ENCODE measurements at places on chromosomes 16 and 17. TPM values are rescaled to one million over a fixed set of nuclear protein-coding genes. Genes with fewer than 3 reads are reported as not detected.
A peak's percentile ranks its signal among the peaks of the same experiment; 100 is the strongest.

CDR2L gene
- 31.0 TPM for total RNA-seq

- H3K27ac ChIP-seq, result no peak overlapping the region
- H3K4me1 ChIP-seq, result peaks cover 12% of the 10 kb centered on the region
- H3K36me3 ChIP-seq, result peaks cover 19% of the 10 kb centered on the region
- no peak overlapping the region for H3K4me3 ChIP-seq
- no peaks in the 10 kb centered on the region for H3K27me3 ChIP-seq
Observed at GRCh38 chr16:15865742-15866141, 8.9 kb upstream of the MYH11 start.

- H3K27ac ChIP-seq, result no peak overlapping the region
- peaks cover 4% of the 10 kb centered on the region for H3K36me3 ChIP-seq
- no peak for DNase-seq
- H3K4me3 ChIP-seq, result no peak overlapping the region
Observed at GRCh38 chr16:585351-585750, 4.5 kb upstream of the RAB40C start.

- no peak overlapping the region for H3K27ac ChIP-seq
- DNase-seq, result no peak
- no peaks in the 10 kb centered on the region for H3K36me3 ChIP-seq
- peaks cover 13% of the 10 kb centered on the region for H3K4me1 ChIP-seq
Observed at GRCh38 chr16:85090873-85091521, 21.3 kb downstream of the CIBAR2 start.

ADGRG1 gene
- 0.46 TPM for total RNA-seq

- no peaks in the 10 kb centered on the region for H3K27me3 ChIP-seq
- no peaks in the 10 kb centered on the region for H3K36me3 ChIP-seq
- DNase-seq, result no peak
- H3K4me3 ChIP-seq, result no peak overlapping the region
- H3K4me1 ChIP-seq, result no peaks in the 10 kb centered on the region
- H3K27ac ChIP-seq, result no peak overlapping the region
Observed at GRCh38 chr16:79412783-79413225, 187.7 kb downstream of the MAF start.

DNA sequence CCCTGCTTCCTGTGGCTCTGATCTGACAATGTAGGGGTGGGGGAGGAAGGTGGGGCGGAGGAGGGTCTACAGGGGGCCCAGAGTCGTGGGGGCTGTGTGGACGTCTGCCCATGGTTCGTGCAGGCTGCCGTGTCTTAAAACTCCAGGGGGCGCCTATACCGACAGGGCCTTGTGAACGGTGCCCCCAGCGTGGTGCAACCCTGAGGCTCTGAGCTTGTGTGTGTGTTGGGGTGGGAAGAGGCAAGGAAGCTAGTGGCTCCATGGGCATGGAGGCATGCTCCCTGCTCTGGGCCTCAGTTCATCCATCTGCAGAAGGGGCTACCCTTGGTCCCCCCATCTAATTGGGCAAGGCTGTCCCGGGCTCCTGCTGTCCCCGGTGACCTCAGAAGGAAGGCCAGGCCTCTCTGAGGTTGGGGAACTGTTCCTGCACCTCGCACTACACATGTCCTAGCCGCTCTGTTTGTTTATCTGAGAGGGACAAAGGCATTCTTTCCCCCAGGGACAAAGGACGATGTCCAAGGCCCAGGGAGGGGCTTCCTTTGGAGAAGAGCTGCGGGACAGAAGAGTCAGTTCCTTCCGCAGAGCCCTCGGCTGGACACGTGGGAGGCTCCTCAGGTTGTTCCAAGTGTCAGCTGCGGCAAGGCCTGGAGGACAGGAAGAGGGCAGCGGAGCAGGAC lies 13.5 kb downstream of the CA4 start:
- no peak for DNase-seq
- H3K36me3 ChIP-seq, result no peaks in the 10 kb centered on the region
- H3K27ac ChIP-seq, result no peak overlapping the region
- peaks cover 24% of the 10 kb centered on the region for H3K4me1 ChIP-seq
- no peak overlapping the region for H3K4me3 ChIP-seq

GRCh38 chr17:60902399-60902798 lies 224.7 kb downstream of the BCAS3 start:
- peak overlapping the region; percentile 68 for H3K27ac ChIP-seq
- H3K36me3 ChIP-seq, result peaks cover 7% of the 10 kb centered on the region
- no peak for DNase-seq

DNA sequence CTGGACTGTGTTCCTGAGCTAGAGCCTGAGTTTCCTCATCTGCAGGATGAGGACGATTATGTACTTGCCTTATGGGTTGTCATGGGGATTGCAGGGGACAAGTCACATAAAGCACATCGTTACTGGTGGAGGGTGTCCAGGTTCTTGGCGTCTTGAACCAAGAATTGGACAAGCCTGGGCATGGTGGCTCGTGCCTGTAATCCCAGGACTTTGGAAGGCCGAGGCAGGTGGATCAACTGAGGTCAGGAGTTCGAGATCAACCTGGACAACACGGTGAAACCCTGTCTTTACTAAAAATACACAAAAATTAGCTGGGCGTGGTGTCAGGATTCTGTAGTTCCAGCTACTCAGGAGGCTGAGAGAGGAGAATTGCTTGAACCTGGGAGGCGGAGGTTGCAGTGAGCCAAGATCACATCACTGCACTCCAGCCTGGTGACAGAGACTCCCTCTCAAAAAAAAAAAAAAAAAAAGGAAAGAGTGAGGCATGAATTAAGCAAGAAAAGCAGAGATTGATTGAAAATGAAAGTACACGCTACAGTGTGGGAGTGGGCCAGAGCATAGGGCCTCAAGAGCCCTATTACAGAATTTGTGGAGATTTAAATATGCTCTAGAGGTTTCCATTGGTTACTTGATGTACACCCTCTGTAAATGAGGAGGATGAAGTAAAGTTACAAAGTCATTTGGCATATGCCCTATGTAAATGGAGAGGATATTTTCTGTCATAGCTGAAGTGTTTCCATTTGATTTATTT lies 30.7 kb downstream of the ADGRG5 start:
- H3K27ac ChIP-seq, result no peak overlapping the region
- H3K27me3 ChIP-seq, result peaks cover 21% of the 10 kb centered on the region
- DNase-seq, result no peak
- peaks cover 7% of the 10 kb centered on the region for H3K4me1 ChIP-seq

DNA sequence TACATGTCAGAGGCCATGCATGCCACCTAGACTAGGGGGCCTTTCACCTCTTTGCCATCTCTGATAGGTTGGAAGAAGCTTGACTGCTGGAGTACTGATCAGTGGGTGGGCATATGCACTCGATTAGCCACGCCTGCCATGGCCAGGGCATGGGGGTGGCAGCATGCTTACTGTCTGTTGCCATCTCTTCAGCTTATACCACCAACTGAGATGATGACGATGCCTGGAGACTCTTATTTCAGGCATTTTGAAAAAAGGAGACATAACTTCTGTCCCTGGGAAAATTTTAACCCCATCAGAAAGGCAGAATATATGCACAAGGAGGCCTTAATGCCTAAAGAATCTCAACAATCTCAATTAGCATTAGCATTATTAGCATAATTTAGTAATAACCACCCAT lies 60.8 kb downstream of the MSI2 start:
- DNase-seq, result no peak
- H3K36me3 ChIP-seq, result no peaks in the 10 kb centered on the region
- H3K4me1 ChIP-seq, result no peaks in the 10 kb centered on the region
- no peak overlapping the region for H3K4me3 ChIP-seq

DNA sequence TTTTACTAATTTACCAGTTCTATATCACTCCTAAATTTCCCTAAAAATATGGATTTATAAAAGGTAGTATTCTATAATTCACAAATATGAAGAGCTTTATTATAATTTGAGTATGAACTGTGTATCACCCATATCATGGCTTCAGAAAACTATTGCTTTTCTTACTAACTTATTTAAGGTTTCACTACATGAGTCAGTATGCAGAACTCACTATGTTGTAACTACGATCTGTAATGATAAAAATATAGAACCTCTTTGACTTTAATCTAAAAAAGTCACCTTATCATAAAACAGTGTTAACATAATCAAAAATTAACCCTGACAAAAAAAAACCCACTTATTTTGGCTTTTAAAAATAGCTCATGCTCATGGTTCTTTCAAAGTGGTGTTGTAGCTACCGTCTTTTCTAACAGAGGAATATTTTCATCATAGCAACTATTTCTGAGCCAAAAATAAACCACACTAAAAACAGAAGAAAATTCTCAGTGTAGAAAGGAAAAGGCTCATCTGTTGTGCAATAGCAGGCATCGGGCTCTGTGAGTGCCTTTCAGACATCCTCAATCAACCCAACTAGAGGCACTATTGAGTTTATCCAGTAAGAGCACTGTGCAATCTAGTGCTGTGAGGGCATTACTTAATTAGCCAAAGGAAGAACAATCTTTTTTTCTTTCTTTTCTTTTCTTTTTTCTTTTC lies 42.1 kb downstream of the ITGAM start:
- H3K27ac ChIP-seq, result no peak overlapping the region
- no peaks in the 10 kb centered on the region for H3K36me3 ChIP-seq
- no peaks in the 10 kb centered on the region for H3K4me1 ChIP-seq

DNA sequence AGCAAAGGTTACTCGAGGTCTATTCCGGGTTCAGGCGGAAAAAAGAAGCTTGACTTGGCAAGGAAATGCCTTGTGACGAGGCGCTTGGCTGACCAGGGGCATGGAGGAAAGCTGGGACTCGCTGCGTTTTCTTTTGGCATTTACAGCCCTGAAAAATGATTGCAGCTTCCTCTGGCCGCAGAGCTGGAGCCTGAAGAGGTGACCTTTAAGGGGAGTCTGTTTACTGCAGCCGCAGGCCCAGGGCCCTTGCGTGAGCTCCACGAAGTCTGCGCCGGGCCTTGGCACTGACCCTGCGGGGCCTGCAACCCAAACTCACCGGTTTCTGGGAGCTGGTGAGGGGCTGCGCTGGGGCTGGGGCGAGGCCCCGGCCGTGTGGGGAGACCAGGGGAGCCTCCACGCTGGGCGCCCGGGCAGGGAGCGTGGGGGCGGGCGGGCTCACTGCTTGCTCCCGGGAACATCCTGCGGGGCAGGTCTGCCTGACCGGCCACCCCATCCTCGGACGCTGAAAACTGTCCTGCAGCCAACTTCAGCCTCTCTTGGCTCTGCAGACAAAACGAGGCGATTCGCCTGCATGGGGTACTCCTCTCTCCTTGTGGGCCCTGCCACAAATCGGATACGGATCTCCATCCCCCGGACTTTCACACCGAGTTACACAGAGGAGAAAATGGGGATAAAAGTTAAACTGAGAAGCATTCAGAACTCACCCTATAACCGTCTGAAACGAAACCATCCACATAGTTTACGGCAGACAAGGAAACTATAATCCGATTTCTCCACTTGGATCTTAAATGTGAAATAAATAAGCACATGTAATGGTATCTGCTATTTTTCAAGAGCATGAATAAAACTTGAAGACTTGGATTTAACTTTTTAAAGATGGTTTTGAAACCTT lies 206.3 kb upstream of the FOXF1 start:
- no peak overlapping the region for H3K27ac ChIP-seq
- H3K4me1 ChIP-seq, result peaks cover 32% of the 10 kb centered on the region
- H3K36me3 ChIP-seq, result no peaks in the 10 kb centered on the region
- H3K4me3 ChIP-seq, result no peak overlapping the region
- H3K27me3 ChIP-seq, result peaks cover 10% of the 10 kb centered on the region
- no peak for DNase-seq

HSD17B2 gene
- 3.2 TPM for total RNA-seq

GRCh38 chr17:17582372-17582771 lies 9.1 kb downstream of the PEMT start:
- H3K27me3 ChIP-seq, result peaks cover 3% of the 10 kb centered on the region
- H3K4me1 ChIP-seq, result peaks cover 11% of the 10 kb centered on the region
- no peak for DNase-seq
- H3K36me3 ChIP-seq, result no peaks in the 10 kb centered on the region
- H3K4me3 ChIP-seq, result no peak overlapping the region

DNA sequence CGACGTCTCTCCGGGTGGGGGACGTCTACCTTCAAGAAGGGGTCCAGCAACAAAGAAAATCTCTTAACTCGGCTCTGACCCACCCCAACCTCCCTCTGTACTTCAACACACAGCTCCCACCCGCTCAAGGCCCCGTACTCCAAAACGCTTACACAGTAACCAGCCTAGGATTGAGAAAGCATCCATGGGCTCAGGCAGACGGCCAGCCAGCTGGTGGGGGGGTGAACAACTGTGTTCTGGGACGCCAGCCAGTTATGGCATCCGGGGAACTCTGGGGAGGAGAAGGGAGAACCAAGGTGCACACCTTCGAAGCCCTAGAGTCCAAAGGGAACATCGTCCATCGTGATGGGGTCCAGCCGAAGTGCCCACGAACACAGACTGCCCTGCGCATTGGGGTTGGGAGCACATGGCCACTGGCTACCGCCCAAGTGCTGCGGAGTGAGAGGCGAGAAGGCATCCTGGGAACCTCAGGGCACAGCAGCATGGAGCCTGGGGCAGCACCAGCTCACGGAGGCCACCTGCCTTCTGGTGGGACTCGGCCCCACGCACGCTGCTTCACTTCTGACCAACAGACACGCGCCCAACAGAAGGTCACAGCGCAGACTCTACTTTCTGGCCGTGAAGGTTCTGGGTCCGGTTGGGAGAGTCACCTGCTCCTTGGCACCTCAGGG lies 14.3 kb downstream of the SLC16A3 start:
- peaks cover 50% of the 10 kb centered on the region for H3K36me3 ChIP-seq
- peak overlapping the region; percentile 25 for H3K27ac ChIP-seq
- H3K4me1 ChIP-seq, result peaks cover 75% of the 10 kb centered on the region
- peak overlapping the region; percentile 2 for H3K4me3 ChIP-seq

DNA sequence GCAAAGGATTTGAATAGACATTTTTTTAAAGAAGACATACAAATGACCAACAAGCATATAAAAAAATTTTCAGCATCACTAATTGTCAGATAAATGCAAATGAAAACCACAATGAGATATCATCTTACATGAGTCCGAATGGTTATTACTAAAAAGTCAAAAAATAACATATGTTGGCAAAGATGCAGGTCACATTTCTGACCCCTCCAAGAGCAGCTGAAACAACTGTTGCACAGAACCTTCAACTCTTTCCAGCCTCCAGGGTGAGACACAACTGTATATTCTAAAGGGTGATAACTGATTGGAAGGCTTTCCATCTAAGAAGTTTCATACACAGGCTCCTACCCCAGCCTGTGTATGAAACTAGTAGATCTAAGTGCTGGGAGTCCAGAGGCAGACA lies 51.9 kb downstream of the SLFN5 start:
- peaks cover 30% of the 10 kb centered on the region for H3K36me3 ChIP-seq
- H3K27me3 ChIP-seq, result peaks cover 1% of the 10 kb centered on the region
- DNase-seq, result no peak

KRT31 gene
- total RNA-seq, result not detected

- H3K4me3 ChIP-seq, result no peak overlapping the region
- H3K36me3 ChIP-seq, result no peaks in the 10 kb centered on the region
- no peak overlapping the region for H3K27ac ChIP-seq
- no peaks in the 10 kb centered on the region for H3K4me1 ChIP-seq
- DNase-seq, result no peak
Observed at GRCh38 chr17:79255926-79256585, 181.4 kb downstream of the ENGASE start.

DNA sequence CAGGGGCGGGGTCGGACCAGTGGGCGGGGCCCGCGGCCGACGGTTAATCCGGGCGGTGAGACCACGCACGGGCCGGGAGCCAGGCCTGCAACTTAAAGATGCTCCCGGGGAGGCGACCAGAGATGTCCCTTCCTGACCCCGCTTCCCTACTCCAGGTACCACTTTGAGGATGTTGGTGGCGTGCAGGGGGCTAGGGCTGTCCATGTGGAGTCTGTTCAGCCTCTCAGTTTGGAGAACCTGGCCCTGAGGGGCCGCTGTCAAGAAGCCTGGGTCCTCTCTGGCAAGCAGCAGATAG lies 580 bp downstream of the RANGRF start:
- H3K4me3 ChIP-seq, result peak overlapping the region; percentile 93
- H3K36me3 ChIP-seq, result peaks cover 12% of the 10 kb centered on the region
- DNase-seq, result no peak
- peaks cover 2% of the 10 kb centered on the region for H3K27me3 ChIP-seq
- peaks cover 21% of the 10 kb centered on the region for H3K4me1 ChIP-seq

- no peaks in the 10 kb centered on the region for H3K27me3 ChIP-seq
- H3K4me1 ChIP-seq, result peaks cover 56% of the 10 kb centered on the region
- no peak for DNase-seq
- peak overlapping the region; percentile 22 for H3K27ac ChIP-seq
Observed at GRCh38 chr16:17358846-17359245, 111.9 kb downstream of the XYLT1 start.

TMEM94 gene
- total RNA-seq, result 38.6 TPM
